Erythroblast (primary cell): ENCODE measurements at places on chromosomes 3 and 15.

DNA sequence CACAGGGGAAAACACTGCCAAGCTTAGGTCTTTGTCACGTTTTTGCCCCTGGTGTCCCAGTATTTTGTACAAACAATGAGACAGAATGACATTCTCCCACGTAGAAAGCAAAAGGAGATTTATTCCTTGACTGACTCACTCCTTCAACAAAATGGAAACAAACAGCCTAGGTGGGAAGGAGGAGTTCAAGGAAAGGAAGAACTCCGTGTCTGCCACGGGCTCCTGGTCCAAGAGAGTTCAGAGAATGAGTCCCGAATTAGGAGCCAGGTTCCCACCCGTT is 8.1 kb downstream of the TLE3 start:
- no peak for DNase-seq

GRCh38 chr3:151431940-151432339 is 28.9 kb downstream of the IGSF10 start:
- DNase-seq = peak; percentile 61

DNA sequence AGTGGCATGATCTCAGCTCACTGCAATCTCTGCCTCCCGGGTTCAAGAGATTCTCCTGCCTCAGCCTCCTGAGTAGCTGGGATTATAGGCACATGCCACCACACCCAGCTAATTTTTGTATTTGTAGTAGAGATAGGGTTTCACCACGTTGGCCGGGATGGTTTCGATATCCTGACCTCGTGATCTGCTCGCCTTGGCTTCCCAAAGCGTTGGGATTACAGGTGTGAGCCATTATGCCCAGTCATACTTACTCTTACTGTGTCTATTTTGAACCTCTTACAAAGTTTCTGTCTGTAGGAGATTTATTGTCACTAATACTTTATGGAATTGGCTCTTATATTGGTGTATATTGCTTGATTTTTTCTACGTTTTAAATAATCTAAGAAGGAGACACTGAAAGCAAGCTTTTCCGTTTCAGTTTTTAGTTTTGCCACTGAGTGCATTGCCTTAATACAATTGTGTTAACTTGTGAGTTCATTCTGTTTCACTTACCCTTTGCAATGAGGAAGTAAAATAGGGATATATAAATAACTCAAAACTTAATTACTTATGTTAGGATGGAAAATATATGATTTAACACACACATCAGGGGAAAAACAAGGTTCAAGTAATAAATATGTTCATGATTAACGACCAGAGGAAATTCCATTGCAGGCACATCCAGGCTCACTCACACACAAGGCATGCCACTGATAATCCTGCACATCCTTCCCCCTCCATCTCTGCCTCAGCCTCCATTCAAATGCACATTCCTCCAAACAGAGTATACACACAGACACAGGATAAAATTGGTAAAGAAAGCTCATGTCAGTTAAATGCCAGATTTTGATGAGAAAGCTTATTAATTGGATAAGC is 279.3 kb upstream of the RASGRP1 start:
- no peak for DNase-seq

GRCh38 chr3:101255441-101255840 is 64.9 kb downstream of the IMPG2 start:
- DNase-seq = no peak

DNA sequence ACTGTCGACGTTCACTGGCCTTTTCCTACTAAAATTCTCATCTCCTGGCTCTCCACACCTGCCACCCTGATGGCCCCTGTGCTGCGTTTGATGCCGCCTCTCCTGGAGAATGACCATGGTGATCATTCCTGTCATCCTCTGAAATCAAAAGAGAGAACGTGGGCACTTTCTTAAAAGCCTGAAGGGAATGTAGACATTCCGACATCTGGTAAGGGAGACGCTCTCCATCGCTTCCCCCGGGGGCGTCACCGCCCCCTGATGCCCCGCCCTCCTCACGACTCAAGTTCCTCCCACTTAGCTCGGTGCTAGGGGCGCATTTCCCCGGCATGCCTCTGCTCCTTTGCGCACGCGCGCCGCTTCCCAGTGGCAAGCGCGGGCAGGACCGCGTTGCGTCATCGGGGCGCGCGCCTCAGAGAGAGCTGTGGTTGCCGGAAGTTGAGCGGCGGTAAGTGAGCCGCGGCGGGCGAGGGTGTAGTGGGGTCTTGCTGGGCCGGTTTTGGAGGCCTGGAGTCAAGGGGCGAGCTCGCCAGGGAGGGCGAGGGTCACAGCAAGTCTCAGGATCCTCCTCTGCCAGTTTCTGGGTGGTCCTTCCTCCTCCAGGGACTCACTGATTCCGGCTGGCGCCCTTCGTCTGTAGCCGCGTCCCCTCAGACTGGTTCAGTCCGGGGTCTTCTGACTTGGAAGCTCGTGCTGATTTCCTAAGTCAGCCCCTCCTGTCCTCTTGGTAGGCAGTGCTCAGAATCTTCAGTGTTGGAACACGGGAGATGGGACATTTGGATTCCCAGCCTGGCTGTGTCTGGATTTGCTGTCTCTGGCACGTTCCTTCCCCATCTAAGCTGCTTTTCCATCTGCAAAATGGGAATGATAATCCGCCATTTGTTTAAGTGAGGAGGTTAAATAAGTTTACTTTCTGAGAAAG is at the start of gene ATG7:
TSS of gene ATG7 (plus strand) at position 412 of the 919 bp plus-strand sequence. CDS start 26,299 bp downstream, outside the sequence.
- DNase-seq = peak; percentile 97

DNA sequence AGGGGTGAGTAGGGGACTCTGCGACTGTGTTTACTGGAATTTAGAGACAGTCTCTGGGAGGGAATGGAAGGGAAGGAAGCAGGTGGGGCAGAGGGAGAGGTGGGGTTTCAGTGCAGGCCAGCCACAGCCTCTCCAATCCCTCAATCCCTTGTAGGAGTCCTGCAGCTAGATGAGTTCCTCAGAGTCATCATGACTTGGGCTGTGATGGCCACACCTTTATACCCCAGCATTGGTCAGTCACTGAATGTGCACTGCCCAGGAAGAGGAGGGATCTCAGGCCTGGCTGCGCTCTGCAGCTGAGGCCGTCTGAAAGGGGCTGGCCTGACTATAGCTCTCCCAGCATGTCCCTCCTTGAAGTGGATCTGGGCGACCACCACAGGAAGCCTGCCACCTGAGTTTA is 67.3 kb upstream of the GLCE start:
- DNase-seq = peak; percentile 89

- DNase-seq = peak; percentile 86
Measured at GRCh38 chr3:43691120-43691995, 620 bp downstream of the ABHD5 start.

GRCh38 chr15:69780374-69780773 is 317.3 kb downstream of the TLE3 start:
- no peak for DNase-seq

DNA sequence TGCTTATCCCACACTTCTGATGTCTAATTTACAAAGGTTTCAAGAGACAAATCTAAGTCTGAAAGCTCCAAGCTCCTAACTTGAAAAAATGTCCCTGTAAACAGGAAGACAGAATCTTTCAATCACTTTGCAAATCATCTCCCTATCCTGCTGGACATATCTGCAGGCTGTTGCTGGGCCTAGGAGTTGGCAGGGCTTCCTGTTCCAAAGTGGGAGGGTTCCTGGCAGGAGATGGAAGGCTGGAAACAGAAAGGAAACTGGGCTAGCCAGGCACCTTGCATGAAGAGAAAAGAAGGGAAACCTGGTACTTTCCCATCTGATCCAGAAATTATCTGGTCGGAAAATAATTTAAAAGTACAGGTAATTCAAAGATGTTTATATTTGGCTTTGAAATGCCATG is 227.3 kb upstream of the IL12A start:
- DNase-seq = no peak

GRCh38 chr15:88803241-88803919 is at the start of gene ACAN:
ACAN (plus strand) TSS chr15:88803436; CDS start chr15:88836207, 32,771 bp downstream.
- DNase-seq = no peak

DNA sequence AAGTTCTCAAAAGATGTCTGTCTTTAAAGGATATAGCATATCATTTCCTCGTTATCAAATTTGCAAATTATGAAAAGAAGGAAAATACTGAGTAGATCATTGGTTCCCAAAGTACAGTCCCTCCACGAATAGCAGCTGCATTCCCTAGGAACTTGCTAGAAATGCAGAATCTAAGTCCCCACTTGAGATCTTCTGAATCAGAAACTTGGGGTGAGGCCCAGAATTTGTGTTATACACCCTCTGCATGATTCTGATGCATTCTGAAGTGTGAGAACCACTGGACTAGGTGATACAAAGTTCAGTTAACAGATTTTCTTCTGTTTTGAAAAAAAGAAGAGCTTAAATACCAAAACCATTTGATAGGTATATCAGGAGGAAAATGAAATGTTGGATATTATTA is 77.1 kb downstream of the SLC25A26 start:
- no peak for DNase-seq

DNA sequence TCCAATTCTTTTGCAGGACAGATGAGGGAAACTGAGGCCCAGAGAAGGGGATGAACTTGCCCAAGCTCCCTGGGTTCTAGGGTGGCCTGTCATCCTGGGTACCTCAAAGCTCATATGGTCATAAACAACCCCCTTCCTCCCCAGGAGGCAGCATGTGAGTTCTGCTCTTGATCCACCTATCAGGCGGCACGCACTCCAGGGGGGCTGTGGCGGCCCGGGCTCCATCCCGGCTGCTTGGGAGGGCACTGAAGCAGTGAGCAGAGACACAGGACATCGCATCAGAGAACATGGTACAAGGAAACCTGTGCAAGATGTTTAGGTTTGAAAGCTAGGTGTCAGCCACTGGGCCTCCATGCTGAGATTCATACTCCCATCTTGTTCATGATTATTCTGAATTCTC is 34.2 kb downstream of the CPN2 start:
- DNase-seq = no peak

DNA sequence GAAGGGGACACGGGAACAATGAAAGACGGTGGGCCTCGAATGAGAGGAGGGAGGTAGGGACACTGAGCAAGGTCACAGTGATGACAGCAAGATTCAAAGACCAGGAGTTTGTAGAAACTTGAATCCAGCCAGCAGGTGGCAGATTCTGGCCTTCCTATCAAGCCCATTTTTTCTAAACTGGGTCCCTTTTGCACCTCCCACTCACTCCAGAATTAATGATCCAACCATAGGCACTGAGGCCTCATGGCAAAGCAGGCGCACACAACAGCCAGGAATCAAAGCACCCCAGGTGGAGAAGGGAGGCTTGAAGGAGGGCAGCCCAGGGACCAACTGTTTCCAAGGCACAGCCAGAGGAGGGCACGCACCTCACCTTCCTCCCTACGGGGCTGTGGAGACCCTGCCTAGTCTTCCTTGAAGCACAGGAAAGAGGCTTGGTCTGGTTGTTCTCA is 90.2 kb downstream of the ANP32A start:
- peak; percentile 65 for DNase-seq

DNA sequence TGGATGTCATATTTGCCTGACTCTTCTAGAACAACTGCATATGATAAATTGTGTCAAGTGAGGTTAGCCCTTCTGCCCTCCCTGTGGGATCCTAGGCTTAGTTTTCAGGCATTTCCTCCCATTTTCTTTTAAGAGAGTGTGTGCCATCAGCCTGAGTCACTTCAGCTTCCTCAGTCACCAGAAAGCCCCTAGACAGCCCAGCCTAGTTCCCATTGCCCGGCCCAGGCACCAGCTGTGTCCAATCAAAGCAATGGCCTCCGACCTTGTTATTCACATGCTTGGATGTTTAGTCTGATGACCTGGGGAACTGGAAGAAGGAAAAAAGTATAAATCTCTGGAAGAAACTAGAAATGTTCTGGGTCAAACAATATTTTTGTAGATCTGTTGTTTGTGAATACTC is 221.9 kb upstream of the LRIG1 start:
- no peak for DNase-seq

- no peak for DNase-seq
Measured at GRCh38 chr3:43400781-43401730, 114.7 kb downstream of the SNRK start.

GRCh38 chr15:56128081-56128480 is 115.6 kb downstream of the RFX7 start:
- DNase-seq = no peak

GRCh38 chr3:23761440-23761896 is 44.3 kb upstream of the UBE2E1 start:
- DNase-seq = peak; percentile 2

DNA sequence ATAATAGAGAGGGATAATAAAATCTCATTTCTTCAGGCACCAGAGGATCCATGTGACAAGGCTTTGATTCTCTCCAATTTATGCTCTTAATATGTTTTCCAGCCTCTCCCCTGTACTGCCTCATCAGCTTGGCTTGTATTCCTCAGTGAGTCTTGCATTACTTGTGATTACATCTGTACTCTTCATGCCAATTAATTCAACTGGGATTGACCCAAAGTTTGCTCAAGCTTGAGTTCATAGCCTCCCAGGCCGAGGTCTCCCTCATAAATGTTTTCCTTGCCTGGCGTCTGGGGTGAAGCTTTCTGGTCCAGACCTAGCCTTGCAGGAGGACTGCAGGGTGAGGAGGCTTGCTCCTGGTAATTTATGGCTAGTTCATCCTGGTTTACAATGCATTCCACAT is 146.9 kb downstream of the CHST2 start:
- DNase-seq = no peak

GRCh38 chr15:100093211-100094126 is 248.3 kb downstream of the ADAMTS17 start:
- no peak for DNase-seq

GRCh38 chr3:8560366-8561007 is 58.9 kb downstream of the LMCD1 start:
- peak; percentile 31 for DNase-seq

- no peak for DNase-seq
Measured at GRCh38 chr3:6516143-6516542, 344.8 kb upstream of the GRM7 start.

- no peak for DNase-seq
Measured at GRCh38 chr3:146640361-146640760, 35.2 kb upstream of the PLSCR5 start.

- DNase-seq = no peak
Measured at GRCh38 chr3:74602471-74602870, 12.0 kb downstream of the CNTN3 start.
